ENCODE measurements at places on chromosomes 3 and 15. TPM values are rescaled to one million over a fixed set of nuclear protein-coding genes. Genes with fewer than 3 reads are reported as not detected.

DNA sequence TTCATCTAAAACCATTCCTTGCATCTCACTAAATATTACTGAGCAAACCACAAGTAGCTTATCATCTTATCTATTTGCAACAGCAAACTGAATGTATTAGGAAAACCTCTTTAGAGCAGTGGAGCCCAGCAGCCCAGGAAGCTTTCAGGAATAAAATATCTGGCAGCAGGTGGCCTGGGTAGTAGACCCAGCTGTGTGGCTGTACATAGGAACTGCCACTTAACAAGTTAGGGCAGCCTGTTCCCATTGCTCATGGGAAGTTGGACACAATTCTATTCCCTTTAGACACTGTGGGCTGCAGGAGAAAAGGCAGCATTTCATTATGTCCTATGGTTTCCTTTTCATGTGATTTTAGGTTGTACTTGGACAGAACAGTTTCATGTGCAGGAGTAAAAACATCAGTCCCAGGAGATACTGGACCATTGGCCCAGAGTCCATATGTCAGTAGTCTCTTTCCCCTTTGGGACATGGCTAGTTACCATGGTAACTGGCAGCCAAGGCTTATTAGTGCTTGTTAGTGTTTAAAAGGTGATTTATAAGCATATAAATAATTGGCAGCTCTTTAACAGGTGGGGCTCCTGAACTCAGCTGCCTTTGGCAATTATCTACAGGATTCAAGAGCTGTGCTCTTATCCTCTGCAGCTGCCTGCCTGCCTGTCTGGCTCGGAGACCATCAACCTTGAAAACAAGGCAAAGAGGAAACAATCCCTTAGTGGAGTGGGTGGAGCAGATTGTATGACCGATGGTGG, 28.9 kb upstream of the LSAMP start:
- DNase-seq = no peak

DNA sequence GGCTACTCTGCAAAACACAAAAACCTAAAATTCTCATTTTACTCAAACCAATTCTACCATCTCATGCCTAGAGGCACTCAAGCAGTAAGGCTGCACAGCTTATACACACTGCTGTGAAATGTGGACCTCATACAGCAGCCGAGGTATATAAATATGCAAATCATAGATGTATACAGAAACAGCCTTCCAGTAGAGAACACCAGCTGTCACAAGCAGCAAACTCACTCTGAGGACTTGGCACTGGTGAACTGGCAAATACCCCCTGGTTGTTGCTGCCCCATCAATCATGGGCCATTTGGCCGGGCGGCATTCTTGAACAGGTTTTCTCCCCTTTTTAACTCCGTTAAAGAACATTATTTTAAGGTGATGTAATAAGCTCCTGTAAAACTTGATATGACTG, 378.0 kb downstream of the LSAMP start:
- no peak for DNase-seq

DNA sequence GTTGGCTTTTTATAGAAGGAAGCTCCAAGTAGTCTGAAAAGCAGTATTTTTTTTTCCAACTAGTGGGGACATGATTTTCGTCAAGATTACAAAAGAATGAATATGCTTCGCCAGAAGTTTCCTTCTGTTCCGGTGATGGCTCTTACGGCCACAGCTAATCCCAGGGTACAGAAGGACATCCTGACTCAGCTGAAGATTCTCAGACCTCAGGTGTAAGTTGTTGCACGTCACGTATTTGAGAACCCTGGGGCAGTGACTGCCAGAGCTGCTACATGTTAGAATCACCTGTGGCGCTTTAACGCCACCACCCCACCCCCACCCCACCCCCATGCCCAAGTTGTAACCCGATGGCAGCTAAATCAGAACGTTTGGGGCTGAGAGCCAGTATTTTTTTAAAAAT, 52.2 kb downstream of the BLM start:
- no peak for DNase-seq

GRCh38 chr3:60756241-60757030, 494.8 kb downstream of the FHIT start:
- no peak for DNase-seq

ITIH1 gene
- total RNA-seq = not detected

DNA sequence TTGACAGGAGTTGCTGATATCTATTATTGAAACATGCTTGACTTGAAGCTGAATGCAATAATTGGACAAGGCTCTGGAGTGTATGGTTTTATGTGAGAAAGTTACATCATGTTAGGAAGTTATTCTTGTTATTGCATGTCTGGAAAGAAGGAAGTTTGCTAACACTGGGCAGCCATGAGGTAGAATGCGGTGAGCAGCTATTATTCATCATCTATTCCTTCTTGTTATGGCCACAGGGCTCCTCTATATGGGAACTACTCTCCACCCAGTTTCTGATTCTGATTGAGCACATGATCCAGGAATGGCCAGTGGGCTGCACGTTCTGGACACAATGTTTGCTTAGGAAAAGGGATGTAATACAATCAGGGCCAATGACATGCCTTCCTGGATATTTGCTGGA, 37.8 kb upstream of the SCN5A start:
- no peak for DNase-seq

GRCh38 chr15:78018946-78019644, 58.4 kb downstream of the TBC1D2B start:
- no peak for DNase-seq

PIERCE2 gene
- 6.2 TPM for total RNA-seq

CDHR4 gene
- total RNA-seq = not detected

GRCh38 chr3:34364335-34364734, 565.9 kb downstream of the PDCD6IP start:
- DNase-seq = no peak

OR5H15 gene
- not detected for total RNA-seq

DNA sequence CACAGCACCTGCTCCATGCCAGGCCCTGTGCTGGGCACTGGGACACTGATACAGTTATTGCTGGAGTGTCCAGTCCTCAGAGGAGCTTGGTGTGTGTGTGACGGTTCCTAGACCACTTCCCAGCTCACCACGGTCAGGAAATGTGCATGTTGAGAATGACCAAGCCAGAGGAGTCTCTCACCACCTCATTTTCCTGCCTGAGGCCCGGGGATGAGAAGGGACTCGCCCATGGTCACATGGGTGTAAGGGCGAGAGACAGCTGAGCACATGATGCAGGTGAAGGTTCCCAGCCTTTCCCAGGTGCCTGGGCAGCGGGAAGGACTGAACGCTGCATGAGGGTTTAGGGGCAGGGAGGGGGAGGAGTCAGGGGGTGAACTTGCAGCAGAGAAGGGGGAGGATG, 180.9 kb upstream of the TLE3 start:
- DNase-seq = no peak

DNA sequence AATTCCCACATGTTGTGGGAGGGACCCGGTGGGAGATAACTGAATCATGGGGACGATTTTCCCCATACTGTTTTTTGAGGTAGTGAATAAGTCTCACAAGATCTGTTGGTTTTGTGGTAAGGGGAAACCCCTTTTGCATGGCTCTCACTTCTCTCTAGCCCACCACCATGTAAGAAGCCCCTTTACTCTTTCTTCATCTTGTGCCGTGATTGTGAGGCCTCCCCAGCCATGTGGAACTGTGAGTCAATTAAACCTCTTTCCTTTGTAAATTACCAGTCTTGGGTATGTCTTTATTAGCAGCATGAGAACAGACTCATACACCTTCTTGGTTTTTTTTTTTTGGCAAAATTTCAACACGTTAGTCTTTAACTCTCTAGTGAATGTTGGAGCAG, 18.1 kb downstream of the ARL8B start:
- DNase-seq = no peak

GRCh38 chr3:21551019-21551418, 200.0 kb downstream of the ZNF385D start:
- DNase-seq = no peak

DNA sequence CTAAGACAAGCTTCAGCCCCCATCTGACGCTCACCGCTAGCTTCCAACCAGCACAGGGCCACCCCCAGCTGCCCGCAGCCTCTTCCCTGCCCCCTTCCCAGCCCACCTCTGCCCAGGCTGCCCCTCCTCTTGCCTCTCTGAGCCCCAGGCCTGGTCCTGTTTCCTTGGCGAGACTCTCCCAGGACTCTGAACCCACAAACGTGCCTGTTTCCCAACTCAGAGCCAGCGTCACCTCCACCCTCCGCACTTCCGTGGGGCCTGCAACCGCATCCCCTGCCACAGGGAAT, 35.0 kb downstream of the ZXDC start:
- DNase-seq = peak; percentile 42

Data from Right ventricle myocardium inferior (tissue), 1 donor.